Caudate nucleus (tissue), 63 donors: ENCODE measurements at places on chromosomes 12 and 14.

- no peak for DNase-seq
Observed at GRCh38 chr12:101235686-101236085, 25.6 kb upstream of the SLC5A8 start.

DNA sequence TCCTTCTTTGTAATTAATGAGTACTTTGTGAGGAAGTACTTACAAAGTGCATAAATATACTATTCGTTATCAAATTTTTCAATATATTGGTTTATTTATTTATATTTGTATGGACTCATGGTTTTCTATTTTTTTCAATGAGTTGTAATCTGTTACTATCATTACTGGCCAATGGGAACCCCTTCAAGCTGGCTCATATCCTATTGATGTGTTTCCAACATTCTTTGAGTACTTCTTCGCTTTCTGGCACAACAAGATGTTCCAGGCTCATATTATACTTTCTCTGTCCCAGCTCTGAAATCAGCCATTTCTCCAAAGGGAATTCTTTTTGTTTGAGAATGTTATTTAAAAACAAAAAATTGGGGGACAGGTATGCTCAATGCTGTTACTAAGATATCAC is 17.5 kb downstream of the YBX3 start:
- DNase-seq: no peak

GRCh38 chr12:48151103-48151771 is 6.1 kb downstream of the ASB8 start:
- DNase-seq: no peak

GRCh38 chr12:64083285-64084210 is 138.5 kb downstream of the KICS2 start:
- DNase-seq: no peak

DNA sequence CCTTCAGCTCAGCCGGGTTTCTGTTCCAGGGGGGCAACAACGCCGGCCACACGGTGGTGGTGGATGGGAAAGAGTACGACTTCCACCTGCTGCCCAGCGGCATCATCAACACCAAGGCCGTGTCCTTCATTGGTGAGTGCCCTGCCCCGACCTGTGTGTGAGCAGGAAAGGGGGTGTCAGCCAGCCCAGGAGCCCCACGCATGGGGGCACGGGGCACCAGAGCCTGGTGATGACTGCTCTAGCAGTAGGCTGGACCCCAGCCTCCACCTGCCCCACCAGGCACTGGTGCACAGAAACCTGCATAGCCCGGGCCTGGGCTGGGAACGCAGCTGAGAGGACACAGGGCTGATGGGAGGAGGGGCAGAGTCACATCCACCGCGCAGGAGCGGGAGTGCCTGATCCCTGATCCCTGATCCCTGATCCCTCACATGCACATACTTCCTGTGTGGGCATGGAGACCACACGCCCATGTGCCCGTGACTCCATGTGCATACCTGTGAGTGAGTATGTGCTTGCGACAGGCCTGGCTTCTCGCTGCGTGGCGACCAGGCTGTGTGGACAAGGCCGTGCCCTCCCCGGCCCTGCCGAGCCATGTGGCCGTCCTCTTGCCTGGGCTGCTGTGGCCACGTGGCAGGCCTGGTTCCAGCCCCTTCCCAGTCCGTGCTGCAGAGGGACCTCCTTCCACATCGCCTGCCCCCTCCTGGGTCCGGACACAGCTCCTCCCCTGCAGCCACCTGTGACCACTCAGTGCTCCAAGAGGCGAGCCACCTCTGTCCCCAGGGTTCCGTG is 11.2 kb downstream of the ADSS1 start:
- no peak for DNase-seq

GRCh38 chr12:26845984-26846383 is 13.0 kb upstream of the ITPR2 start:
- no peak for DNase-seq

- no peak for DNase-seq
Observed at GRCh38 chr14:92698393-92698792, 50.0 kb downstream of the LGMN start.

DNA sequence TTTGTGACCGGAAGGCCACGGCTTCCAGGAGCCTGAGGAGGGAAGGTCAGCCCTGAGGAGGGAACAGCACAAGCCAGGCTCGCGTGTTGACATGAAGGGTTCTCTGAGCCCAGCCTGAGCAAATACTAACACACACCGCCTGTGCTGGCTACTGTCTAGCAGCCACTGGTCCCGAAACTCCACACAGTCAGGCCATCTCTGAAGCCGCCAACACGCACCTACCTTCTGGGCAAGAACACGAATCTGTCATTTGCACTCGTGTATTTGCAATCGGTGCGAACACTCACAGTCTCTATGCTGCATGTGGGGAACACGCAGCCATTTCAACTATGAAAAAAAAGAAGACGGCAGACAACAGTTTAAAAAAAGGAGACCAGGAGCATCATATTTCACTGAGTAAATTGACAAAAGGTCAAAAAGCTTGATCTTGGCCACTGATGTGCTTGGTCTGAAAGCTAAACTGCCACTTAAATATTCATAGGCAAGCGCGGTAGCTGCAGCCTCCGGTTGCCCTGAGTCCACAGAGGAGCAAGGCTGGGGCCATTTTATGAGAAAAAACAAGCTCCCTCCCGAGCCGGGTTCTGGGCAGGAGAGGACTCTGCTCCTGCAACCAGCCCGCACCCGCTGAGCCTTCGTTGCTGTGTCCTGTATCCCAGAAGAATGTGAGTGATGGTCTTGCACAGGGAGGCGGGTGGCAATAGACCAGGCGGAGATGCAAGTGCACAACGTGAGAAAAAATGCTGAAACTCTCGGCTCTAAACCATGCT is 57.8 kb downstream of the RIMBP2 start:
- DNase-seq: no peak

- no peak for DNase-seq
Observed at GRCh38 chr12:20369305-20370013, 1.1 kb downstream of the PDE3A start.

DNA sequence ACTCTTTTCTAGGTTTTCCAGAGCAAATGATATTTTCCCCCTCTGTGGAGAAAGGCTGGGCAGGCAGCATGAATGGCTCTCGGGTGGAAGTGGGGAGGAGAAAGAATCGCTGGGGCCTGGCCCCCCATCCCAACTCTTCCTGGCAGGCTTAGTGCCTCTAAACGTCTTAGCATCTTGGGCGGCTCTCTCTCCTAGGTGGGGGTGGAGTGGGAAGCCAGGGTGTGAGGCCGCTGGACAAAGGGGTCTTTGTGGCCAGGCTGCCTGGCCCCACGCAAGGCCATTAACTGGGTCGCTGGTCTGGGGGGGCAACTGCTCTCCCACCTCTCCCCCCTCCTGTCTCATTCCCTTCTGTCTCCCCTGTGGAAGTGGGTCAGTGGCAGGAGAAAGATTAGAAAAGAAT is 4.7 kb downstream of the LRP1-AS start:
- DNase-seq: no peak

DNA sequence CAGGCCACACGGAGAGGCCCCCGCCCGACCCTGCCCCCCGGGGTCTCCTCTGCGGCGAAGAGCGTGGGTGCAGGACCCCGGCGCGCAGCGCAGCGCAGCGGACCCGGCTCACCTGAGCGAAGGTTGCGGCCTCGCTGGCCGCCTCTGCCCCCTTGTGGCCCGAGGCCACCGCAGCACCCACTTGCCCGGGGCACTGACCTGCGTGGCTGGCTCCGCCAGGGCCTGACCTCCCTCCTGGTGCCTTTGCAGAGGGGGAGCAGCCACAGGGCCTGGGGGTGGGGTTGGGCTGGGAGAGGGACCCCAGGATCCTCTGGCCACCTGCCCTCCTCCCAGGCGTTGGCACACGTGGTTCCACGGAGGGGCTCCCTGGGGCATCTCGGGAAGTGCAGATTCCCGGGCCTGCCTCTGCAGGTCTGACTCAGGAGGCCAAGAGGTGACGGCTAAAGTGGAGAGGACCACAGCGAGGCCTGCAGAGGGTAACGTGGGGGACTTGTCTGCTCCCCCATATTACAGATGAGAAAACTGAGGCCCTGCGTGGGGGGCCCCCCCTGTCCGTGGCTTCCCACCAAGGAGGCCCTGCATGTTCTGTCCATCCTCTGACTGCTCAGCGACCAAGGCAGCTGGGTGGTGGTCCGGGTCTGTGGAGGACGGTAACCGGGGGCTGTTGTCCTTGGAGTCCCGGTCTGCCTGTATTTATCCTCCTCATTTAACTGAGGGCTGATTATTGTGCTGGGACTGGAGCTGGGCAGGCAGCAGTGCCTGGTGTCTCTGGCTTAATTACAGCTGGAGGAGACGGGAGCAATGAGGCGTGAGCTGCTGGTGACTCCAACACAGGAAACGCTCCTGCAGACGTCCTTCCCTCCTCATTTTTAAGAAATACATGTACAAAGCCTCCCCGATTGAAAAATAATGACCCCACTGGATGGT is 67.9 kb upstream of the BEGAIN start:
- DNase-seq: no peak

DNA sequence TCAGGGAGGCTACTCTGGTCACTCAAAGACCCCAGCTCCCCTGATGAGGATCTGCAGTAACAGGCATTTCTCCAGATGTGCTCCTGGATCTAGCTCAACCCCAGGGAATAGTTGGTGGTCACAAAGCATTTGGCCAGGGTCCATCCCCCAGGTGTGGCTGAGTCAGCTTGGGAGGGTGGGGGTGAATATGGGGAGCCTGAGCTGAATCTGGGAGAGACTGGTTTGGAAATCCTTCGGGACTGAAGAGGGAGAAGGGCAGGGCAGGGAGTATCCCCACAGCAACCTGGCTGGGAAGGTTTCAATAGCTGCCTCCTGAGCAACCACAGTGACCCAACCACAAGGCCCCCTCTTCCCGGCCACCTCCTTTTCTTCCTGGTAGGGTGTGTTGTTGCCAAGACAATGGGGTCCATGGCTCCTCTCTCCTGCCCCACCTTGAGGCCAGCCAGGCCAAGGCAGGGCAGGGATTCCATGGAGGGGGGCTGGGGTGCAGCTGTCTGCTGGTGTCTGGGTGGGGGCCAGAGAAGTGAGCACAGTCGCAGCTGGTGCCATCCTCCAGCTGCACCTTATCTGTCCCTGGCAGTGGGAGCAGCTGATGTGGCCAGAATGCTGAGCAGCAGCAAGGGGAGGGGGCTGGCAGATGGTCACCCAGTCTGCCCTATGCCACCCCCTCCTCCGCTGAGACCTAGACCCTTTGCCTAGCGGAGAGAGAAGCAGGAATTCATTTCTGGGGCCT is 5.5 kb downstream of the ASIC1 start:
- DNase-seq: peak; percentile 39

DNA sequence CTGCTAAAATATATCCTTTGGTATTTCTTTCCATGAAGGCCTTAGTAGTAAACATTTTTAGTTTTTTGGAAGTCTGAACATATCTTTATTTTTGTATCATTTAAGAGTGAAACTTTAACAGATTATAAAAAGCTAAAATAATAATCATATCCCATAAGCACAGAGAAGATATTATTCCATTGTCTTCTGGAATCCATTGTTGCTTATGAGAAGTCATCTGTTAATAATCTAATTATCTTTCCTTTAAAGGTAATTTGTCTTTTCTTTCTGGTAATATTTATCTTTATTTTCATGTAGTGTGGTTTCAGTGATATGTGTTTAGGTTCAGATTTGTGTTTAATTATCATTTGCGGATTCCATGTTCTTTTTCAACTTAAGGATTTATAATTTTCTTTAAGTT is 261.7 kb downstream of the MSRB3 start:
- no peak for DNase-seq
